CD4-positive, alpha-beta T cell treated with Interleukin-4 for 4 hours (primary cell): ENCODE measurements at places on chromosomes 4 and X.

GRCh38 chr4:171846232-171846631, 33.0 kb downstream of the GALNTL6 start:
- DNase-seq: no peak

- no peak for DNase-seq
Measured at GRCh38 chr4:137393044-137393443, 139.2 kb downstream of the PCDH18 start.

- no peak for DNase-seq
Measured at GRCh38 chr4:144357975-144358374, 217.5 kb upstream of the GYPA start.

- DNase-seq: no peak
Measured at GRCh38 chrX:25206778-25207177, 191.0 kb upstream of the ARX start.

- no peak for DNase-seq
Measured at GRCh38 chrX:133440081-133440796, 24.9 kb upstream of the GPC4 start.

DNA sequence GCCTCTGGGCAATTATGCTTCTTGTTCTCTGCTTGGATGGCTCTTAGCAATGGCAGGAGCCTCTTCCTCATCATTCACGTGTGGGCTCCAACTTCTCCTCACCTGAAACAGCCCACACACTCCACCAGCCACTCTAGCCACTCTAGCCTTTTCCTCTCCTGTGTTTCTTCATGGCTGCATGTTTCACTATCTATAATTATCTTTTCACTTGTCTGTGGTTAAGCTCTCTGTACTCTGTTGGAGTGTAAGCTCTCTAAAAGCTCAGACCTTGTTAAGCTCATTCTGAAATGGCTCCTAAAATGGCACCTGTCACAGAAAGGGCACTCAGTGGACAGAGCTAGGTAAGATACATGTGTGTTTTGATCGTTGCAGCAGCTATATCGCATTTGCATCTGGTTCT, 80.0 kb downstream of the SH3KBP1 start:
- DNase-seq: no peak

- no peak for DNase-seq
Measured at GRCh38 chr4:74619931-74620702, 174.2 kb downstream of the BTC start.

DNA sequence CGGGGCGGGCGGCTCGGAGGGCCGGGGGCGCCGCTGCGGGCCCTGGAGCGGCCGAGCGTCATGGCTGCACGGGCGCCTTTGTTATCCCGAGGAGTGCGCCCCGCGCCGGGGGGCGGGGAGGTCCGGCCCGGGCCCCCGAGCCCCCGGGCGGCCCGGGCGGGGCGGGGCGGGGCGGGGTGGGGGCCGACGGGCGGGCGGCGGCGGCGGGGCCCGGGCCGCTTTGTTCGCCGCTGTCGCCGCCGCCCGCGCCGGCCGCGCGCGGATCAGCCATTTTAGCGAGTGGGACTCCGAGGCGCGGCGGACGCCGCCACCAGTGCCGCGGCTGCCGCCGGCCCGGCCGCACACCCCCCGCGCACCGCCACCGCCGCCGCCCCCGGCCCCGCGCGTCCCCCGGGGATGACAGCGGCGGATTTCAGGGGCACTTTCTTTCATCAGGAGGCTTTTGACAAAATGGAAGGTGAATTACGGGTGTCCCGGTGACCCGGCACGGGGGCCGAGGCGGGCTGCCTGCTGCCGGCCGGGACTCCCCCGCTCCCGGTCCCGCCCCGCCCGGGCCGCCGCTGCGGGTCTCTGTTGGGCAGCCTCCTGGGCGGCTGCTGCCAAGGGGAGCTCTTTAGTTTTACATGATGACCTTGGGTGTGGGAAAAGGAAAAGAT, 1.2 kb downstream of the HMGB3 start:
- no peak for DNase-seq

DNA sequence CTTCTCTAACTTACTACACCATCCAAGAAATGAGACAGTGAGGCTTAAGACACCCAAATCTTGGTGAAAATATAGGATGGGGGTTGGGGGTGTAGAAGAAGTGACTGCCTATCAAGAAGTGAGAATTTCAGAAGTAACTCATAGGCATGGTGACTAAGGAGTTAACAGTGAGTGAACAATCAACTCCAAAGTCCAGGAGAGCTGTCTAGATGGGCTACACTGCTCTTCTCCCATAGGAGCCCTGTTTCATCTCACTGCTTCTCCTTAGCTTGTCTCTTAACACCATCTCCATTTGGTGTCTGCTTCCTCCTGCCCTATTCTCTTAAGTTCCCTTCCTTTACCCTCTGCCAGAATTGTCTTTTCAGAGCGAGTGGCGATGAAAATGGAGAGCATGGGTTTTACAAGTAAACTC, 22.7 kb downstream of the FABP2 start:
- no peak for DNase-seq

- DNase-seq: no peak
Measured at GRCh38 chr4:38422850-38423249, 241.1 kb upstream of the KLF3 start.

GRCh38 chr4:158597879-158598596, 73.6 kb downstream of the C4orf46 start:
- no peak for DNase-seq

GRCh38 chr4:41321216-41321945, 64.7 kb downstream of the UCHL1 start:
- no peak for DNase-seq

GRCh38 chr4:153234885-153235284, 30.6 kb downstream of the TRIM2 start:
- DNase-seq: no peak

DNA sequence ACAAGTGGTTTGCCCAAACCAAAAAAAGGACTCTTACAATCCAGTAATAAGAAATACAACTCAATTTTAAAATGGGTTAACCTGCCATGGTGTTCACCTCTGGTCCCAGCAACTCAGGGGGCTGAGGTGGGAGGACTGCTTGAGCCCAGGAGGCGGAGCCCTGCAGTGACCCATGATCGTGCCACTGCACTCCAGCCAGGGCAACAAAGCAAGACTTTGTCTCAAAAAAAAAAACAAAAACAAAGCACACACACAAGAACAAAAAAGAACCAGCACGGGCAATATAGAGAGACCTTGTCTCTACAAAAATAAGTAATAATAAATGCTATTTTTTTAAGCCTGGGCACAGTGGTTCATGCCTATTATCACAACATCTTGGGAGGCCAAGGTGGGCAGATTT, 28.7 kb downstream of the ARAP2 start:
- DNase-seq: no peak

DNA sequence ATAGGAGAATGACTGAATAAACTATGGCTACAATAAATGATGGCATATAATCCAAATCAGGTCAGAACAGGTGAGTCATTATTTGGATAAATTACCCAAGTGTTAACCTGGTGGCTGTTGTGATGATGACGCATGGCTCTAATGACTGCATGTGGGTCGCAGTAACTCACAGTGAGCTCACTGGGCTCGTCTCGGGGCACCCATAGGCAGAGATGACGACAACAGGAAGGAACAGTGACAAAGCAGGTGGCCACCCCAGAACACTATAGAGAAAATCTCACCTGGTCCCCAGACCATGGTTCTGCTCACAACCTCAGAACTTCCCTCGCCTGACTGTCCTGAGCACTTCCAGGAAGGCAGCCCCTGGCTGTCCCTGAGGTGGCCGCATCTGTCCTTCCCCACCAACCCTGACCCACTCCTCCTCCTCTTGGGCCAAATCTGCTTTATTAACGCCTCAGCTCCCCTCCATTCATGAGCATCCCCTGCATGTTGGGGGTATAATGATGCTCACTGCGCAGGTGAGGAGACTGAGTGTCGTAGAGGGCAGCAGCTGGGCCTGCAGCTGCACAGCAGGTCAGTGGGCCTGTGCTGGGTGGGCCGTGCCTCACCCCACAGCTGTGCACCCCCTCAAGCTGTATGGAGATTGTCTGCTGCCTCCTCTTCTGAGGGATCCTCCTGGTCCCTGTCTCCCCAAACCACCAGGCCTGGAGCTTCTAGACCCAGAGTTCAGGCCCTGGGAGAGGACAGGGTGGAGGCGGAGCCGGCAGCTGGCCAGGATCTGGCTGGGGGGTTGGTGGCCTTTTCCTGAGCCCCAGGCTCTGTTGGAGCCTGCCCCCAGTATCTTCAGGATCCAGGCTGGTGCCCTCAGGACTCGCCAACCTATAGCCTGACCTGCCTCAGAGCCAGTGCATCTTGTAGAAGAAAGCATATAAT, 30.9 kb upstream of the FAM156A start:
- DNase-seq: peak; percentile 6

DNA sequence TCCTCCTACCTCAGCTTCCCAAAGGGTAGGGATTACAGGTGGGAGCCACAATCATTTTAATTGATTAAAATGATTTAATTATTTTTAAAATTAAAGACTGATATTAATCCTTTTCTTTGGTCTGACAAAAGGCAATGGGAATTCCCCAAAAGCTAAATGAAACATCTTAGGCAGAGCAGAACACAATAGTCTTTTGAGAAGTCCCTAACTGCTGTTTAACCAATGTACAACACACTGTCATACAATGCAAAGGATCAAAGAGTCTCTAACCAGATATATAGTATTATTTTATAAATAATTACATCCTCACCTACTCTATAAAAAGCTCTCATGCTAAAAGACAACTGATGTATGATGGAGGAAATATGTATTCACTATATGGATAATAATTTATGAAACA, 47.0 kb downstream of the THAP9 start:
- no peak for DNase-seq

GRCh38 chr4:166481739-166482138, 608.7 kb downstream of the TLL1 start:
- no peak for DNase-seq

DNA sequence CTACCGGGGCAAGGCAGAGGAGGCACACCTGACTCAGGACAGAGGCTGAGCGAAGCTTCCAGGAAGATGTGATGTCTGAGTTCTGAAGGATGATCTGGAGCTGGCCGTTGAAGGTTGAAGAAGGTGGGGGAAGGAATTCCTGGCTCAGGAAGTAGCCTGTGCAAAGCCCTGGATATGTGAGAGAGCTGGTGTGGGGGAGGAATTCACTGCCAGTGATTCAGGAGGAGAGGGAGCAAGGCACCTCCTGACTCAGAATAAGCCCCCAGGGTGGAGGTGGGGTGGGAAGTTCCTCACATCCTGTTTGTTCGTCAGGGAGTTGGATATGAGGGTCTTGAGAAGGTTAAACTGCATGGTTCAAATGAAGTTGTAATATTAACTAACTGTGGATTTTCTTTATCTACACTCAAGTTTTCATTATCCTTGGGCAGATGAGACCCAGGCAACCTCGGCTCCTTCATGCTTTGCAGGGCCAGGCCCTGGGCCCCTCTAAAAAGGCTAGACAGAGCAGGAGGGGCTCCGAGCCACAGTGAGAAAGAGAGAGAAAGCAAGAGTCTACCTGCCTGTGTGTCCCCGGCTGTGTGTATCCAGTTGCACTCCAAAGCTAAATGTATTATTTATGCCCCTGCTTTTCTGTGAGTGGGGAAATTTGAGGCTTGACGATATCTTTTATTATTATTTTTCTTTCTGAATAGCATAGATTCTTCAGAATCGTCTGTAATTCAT, 7.1 kb downstream of the NHSL2 start:
- no peak for DNase-seq

GRCh38 chr4:68079928-68080327, 49.7 kb downstream of the TMPRSS11F start:
- no peak for DNase-seq
